ENCODE measurements at places on chromosomes 6 and 20.

GRCh38 chr20:16263582-16263981 lies 309.7 kb downstream of the KIF16B start:
- no peak for DNase-seq

- DNase-seq = no peak
Measured at GRCh38 chr20:37781626-37782025, 87.8 kb downstream of the CTNNBL1 start.

- no peak for DNase-seq
Measured at GRCh38 chr20:44031001-44031574, 116.4 kb downstream of the TOX2 start.

DNA sequence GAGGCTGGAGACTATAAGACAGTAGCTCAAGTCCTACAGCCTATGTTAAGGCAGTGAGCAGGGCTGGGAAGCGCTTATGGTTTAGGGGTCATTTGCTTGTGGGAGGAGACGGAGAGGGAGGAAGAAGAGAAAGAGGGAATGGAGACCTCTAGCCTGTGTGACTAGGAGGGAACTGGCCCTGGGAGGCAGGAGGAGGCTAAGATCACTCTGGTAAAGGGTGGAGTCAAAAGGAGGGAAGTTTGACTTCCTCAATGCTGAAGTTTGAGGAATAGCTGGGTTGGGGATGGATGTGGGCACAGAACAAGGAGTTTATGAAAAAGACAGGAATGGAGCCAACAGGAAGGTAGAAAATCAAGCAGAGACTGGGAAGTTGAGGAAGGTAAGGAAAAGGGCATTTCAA lies 6.4 kb upstream of the BACH2 start:
- no peak for DNase-seq

GRCh38 chr6:158737710-158738615 lies 81.2 kb downstream of the EZR start:
- no peak for DNase-seq

DNA sequence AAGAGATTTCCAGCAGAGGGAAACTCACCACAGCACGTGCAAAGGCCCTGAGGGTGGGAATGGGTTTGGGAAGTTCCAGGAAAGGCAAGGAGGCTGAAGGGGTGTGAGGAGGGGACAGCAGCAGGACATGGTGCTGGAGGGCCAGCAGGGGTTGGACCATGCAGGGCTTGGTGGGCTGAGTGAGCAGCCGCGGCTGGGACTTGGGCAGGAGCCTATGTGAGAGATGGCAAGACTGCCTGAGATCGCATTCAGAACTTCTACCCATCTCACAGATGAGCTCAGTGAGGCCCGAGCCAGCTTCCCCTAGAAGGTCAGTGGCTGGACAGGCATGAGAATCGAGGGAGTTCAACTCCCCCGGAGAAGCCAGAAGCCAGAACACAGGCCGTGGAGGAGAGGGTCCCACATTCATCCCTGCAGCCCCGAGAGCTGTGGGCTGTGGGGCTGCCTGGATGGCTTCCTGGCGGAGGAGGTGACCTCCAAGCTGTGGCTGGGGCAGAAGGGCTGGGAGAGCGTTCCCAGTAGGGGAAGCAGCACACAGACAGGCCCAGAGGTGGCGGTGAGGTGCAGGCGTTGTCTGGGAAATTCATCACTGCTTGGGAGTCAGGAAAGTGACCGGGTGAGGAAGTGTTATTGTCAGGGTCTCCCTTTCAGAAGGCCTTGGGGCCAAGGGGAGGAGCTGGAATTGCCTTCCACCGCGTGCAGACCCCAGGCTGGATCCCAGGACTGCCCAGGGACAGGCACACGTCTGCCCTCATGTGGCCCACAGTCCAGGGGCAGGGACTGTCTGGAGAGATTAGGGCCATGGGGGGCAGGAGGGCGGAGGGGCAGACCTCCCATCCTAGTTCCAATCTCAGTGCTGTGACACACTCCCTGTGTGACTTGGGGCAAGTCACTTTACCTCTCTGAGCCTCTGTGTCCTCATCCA lies 103.8 kb downstream of the CEBPB start:
- no peak for DNase-seq

DNA sequence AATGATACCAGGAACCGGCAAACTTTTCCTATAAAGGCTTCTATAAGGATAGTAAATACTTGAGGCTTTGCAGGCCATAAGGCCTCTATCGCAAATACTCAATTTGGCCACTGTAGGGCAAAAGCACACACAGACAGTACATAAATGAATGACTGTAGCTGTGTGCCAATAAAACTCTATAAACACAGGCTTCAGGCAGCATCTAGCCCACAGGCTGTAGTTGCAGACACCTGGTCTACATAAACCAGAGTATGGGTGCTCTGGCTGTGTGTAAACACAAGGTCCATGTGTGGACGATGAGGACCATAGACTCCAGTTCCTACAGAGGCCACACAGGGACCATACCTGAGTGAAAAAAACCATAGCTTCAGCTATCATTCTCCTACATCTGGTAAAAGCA lies 52.2 kb downstream of the ZMYND8 start:
- no peak for DNase-seq

- no peak for DNase-seq
Measured at GRCh38 chr6:158312672-158313397, 570 bp downstream of the TULP4 start.

- DNase-seq = no peak
Measured at GRCh38 chr6:42367353-42368011, 84.2 kb downstream of the TRERF1 start.

DNA sequence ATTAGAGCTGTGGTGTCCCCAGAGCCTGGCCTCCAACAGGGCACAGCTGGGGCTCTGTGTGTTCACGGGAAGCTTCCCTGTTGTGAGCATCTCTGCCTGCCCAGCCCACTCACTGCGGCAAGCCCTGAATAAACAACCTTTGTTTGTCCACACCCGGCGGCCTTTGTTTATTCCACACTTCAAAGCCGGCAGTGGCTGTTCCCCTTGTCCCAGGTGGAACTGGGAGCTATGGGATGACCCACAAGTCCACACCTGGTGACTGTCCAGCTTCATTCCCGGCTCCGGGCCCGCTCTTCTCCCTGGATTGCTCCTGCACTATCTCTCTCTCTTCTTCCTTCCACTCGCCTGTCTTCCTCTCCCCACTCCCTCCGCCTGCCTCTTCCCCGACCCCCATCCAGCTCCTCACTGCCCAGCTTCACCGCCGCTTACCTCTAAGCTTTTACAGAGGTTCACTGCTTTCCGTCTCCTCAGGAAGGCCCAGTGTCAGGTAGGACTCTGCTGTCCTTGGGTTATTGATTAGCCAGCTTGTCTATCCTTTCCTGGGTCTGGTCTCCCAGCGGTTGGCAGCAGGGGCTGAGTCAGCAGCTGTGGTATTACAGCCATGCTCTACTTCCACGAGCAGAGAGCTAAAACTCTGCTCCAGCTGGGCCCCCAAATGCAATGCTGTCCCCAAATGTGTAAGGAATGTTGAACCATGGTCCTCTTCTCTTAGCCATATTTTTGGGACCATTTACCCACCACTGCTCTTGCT lies 17.8 kb downstream of the DACT2 start:
- DNase-seq = no peak

GRCh38 chr20:9348747-9349146 lies 165.6 kb upstream of the LAMP5 start:
- no peak for DNase-seq

DNA sequence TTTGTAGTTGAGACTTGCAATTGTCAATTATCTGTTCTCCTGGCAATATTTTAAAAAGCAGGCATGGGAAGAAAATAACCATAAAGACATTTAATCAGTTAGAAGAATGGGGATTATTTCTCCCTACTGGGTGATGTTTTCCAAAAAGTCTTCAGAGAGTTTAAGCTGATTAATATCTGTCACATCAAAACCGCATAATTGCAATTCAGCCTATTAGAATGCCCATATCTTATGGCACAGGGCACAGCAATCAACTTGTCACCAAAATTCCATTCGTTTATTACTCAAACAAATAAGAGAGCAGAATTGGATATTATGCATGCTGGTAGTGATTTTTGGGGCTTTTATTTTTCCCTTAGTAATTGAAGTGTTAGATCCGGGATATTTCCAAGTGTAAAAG lies 218.7 kb downstream of the RNF144B start:
- no peak for DNase-seq

DNA sequence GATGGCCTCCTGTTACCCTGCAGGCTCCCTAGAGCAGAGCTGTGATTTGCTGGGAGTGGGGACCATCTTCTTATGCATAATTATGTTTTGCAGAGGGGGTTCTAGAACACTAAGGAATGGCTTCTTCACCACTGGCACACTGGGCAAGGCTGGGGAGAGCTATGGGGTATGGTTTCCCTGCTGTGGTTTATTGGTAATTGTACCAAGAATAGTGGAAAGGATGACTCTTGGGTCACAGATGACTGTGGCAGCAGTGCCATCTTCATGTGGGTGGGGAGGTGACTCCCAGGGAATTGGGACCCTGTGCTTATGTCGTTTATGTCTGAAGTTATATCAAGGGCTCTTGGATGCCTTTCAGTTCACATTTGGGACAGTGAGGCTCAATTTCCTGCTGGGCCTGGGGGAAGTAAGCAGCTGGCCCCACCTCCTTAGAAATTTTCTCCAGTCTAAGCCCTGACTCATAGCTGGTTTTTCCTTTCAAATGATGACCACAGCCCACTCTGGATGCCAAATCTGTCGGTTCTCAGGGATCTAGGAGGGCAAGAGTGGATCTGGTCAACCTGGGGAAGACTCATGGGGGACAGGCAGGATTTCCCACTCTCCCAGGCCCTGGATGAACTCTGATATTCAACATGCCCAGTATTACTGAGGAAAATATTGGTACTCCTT lies 230.8 kb downstream of the LRFN2 start:
- no peak for DNase-seq

DNA sequence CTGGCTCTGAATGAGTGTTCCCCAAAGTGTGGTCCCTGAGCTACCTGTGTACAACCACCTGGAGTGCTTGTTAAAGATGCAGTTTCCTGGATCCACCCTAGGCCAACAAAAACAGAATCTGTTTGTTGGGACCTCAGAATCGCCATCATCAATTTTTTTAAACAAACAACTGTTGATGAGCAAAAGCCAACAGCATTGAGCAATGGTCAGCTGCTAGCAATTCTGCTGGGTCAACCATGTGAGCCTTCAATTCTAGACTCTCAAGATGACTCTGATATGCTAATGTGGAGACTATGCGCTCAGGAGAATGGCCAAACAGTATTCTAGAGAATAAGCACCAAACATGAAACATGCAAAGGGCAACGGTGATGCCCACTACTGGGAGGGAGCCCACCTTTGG lies 64.4 kb upstream of the IYD start:
- no peak for DNase-seq

DNA sequence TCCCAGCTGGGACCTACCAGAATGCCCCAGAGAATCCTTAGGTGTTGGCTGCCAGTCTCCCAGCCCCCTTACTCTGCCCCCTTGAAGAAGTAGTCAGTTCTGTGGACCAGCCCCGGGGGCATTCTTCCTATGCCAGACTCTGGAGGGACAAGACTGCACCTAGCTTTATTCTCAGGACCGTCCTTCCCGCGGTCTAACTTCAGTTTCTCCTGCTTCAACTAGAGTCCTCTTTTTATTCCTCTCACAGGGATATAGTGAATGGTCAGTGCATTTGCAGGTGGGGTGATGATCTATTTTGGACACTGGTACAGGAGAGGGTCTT lies 35.9 kb upstream of the MDFI start:
- DNase-seq = no peak

- DNase-seq = no peak
Measured at GRCh38 chr20:48733296-48733790, 94.5 kb downstream of the PREX1 start.

DNA sequence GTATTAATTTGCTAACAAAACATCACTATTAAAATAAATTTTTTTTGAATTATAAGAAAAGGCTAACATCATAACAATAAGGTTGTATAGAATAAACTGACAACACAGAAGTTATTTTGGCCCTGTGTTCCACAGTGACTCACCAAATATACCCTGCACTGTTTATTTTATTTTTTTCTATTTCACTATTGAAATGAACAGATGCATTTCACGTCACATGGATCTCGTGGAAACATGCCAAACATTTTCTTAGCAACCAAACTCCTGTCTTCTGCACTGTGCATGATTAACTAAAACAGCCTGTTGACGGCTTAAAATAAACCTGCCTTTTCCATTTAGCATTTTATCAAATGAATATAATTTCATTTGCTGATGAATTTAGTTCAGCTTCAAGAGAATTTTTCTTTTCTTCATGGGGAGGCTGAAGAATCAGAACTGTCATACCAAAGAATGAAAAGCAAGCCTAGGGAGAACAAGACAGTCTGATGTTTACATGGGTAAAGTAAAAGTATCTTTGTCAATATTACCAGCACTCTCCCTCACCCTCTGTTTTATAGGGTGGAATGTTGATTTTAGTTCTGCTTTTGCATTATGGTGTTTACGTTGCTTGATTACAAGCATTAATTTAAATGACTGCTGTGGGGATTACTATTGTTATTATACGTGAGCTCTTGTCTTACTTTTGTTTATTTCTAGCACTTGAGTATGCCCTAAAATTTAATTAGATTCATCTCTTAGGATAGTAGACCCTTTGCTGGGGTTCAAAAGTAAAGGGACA lies 115.3 kb downstream of the LCA5 start:
- DNase-seq = no peak

DNA sequence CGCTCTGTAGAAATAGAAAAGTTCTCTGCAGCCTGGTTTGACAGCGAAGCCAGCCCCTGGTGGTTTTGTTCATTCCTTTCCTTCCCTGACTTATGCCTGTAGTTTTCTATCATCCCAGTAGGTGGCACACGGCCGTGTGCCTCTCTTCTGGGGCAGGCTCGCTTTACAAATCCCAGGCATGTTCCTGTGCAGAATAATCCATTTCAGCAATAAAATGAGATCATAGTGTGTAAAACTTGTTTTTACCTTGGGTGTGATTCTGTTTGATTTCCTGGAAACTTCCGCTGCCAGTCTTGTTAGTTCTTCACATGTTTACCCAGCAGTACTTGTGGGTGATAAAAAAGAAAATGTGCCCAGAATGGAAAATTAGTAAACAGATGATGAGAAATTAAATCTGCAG lies 7.4 kb upstream of the INSM1 start:
- no peak for DNase-seq

DNA sequence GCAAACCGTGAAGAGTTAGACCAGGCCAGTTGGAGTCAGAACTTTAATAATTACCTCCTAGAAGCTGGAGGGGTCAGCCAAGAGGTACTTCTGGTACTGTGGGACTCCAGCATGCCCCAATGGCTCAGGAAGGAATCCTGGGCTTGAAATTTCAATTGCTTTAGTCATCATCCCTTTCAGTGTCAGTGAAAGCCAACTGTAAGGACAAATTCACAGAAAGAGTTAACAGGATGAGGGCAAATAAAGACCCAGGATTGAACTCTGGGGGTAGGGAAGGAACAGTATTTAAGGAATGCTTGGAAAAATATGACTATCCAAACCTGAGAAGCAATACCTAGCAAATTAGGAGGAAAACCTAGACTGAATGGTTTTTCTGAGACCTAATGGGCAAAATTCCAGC lies 735.1 kb upstream of the MARCKS start:
- DNase-seq = no peak

GRCh38 chr6:119145111-119145510 lies 66.6 kb upstream of the FAM184A start:
- no peak for DNase-seq

DNA sequence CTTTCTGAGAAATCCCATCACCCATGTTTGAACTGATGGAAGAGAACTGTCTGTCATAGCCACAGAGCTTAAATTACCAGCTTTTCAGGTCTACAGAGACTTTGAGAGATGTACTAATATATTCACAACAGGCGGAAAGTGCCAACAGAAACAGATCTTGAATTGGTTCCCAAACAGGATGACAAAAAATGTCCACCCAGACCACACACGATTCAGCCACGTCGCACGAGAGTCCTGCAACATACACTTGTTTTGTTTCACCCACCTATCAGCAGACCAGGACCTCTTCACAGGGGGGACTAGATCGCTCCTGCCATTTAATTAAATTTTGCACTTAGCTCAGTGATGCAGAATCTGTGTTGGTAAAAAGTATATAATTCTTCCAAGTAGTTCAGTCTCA lies 187.1 kb upstream of the CEP162 start:
- DNase-seq = no peak

Measured in T follicular helper cell (primary cell).